G401 (cell line): ENCODE measurements at places on chromosomes 2 and 18.
A peak's percentile ranks its signal among the peaks of the same experiment; 100 is the strongest.

DNA sequence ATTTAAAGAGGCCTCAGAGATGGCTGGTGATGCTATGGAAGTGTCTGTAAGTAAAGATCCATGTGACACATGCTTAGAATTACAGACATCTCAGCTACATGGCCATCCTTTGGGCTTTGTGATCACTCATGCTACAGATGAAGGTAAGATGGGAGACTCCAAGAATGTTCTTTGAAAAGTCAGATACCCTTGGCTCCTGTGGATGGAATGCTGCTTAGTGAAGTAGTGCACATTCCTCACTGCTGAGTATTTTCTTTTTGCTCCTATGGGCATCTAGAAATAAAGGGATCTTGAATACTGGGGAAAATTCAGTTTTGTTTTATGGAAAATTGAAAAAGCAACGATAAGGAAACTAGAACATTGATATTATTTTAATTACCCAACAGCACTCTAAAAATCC is 55.2 kb upstream of the REV1 start:
- DNase-seq = no peak

- peak; percentile 93 for DNase-seq
Observed at GRCh38 chr18:13451661-13452387, 233.3 kb downstream of the LDLRAD4 start.

DNA sequence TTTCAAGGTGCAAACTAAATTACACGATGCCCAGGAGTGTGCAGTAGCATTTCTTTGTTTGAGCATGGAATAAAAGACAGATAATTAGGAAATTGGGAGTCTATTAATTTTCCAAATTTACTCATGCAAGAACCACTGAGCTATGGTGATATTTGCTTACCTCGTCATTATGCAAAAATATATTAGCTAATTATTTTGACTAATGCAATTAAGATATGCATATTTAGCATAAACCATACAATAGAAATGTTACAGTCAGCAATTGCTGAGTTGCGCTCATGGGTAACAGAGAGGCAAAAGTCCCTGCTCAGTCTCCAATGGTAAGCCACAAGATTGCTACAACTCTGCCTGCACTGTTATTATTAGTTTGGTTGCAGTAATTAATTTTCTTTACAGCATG is 342.0 kb downstream of the TXNL1 start:
- no peak for DNase-seq

DNA sequence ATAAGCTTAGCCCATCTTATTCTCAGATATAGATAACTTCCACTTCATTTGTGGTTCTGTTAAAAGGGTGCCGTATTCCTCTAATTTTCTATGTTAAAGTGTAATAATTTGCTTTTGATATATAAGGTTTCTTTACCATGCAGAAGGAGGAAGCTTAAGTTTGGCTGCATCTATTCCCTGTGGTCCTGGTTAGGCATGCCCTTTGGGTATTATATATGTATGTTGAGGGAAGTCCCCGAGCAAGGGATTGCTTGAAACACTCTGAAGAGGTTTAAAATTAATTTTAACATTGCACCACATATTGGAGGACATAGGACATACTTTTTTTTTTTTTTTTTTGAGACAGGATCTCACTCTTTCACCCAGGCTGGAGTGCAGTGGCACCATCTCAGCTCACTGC is 16.9 kb upstream of the MYO1B start:
- DNase-seq = no peak

DNA sequence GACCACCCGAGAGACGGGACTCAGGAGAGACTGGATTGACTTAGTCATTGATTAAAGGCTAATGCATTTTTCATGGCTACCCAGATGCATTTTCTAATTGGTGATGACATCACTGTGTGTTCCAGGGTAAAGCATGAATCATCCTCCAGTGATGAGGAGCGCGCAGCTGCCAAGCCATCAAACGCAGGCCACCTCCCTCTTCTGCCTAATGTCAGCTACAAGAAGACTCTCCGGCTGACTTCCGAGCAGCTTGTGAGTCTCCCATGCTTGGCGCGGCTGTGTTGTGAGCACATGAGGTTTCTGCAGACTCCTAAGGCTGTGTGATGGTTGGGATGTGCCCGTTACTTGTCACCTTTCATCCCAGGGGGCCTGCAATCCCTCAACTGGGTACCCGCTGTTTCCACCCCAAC is 56.4 kb downstream of the LPIN1 start:
- DNase-seq = no peak

DNA sequence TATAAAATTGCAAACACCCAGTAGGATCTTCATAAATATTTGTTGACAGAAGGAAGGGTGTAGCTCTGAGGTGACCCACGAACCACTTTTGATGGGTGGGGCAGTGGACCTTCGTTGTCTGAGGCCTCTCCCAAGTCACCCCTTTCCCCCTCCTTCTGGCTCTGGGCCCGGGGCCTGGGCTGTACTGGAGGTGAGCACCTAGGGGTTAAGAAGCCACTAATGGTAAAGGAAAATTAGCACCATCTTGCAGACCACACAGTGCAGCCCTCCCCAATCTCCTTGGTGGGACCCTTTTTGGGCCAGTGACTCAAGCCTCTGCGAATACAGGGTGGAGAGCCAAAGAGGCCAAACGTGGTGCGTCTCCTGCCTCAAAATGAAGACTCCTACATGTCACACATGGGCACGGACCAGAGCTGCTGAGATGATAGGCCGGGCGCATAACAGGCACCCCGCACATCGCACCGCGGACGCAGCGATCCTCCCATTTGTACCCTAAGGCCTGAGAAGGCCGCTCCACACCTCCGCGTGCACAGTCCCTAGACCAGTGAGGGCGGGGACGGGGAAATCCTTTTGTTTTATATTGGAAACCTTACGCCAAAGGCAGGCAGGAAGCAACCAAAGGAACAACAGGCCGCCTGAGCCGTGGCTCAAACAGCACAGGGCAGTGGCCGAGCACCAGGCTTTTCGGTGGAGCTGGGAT is 31.9 kb upstream of the ATP6V1B1 start:
- no peak for DNase-seq

GRCh38 chr2:7994397-7994951 is 687.4 kb upstream of the ID2 start:
- DNase-seq = no peak

- DNase-seq = no peak
Observed at GRCh38 chr2:135984199-135985017, 1.0 kb downstream of the DARS1 start.

DNA sequence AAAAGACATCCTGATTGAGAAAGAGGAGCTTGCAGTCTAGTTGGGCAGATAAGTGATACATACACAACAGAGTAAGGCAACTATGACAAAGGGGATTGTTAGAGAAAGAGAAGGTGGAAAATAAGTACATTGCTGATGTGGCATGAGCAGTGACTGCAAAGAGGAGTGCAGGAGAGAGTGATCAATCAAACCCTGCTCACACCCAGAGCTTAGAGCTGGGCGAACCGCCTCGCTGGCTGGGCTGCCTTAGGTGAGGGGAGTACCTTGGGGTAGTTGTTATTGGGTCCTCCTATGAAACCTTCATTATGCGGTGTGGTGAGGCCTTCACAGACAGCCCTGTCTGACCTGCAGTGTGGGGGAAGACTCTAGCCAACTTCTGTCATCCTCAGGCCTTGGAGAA is 161.7 kb downstream of the FHOD3 start:
- no peak for DNase-seq
